Stimulated activated CD8-positive, alpha-beta memory T cell treated with anti-CD3 and anti-CD28 coated beads, Interleukin-4, amount 100 ng/mL, for 1 hour (primary cell): ENCODE measurements at places on chromosomes 4 and X.

DNA sequence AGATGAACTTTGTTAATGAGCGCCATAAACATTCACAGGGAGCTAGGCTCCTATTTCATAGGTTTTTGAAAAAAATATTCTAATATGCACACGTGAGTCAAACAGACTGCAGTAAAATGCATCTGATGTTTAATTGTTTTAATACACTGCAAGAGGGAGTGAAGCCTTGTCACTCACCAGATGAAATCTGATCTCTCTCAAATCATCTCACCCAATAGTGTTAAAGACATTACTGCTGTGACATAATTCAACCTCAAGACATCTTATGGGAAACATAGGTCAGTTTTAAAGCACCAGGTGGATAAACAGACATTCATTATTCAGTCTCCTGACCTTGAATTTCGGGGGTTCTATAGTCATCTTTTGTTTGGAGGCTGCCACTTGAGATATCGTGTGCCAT is 148.3 kb downstream of the MAML3 start:
- no peak for DNase-seq

DNA sequence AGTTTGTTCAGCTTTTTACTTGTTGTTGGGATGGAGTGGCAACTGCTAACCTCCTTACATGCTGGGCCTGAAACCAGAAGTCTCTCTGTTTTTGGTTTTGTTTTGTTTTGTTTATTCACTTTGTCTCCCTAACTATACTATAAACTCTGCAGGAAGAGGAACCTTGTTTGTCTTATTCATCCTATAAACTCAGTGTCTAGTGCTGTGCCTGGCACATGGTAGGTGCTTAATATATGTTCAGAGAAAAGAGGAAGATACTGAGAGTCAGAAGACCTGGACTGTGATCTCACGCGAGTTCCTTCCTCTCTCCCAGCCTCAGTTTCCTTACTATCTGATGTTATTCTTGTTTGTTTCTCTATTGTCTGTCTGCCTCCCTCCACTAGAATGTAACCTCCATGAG is 71.3 kb downstream of the PRPS1 start:
- DNase-seq, result no peak

DNA sequence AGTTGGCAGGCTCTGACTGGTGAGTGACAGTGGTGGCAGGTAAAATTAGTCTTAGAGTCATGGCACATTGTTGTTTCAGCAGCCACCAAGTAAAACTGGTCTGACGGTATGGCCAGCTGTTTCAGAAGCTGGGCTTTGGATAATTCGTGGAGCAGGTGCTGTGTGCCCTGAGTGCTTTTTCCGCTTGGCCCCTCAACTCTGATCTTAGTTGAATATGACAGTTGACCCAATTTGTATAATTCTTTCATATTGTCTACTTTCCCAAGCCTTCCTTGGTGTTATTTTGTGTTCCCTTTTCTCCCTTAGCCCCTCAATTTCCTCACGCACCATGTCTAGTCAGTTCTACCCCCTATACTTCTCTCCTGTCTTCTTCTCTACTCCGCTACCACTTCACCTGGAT is 32.0 kb downstream of the CDS1 start:
- no peak for DNase-seq

DNA sequence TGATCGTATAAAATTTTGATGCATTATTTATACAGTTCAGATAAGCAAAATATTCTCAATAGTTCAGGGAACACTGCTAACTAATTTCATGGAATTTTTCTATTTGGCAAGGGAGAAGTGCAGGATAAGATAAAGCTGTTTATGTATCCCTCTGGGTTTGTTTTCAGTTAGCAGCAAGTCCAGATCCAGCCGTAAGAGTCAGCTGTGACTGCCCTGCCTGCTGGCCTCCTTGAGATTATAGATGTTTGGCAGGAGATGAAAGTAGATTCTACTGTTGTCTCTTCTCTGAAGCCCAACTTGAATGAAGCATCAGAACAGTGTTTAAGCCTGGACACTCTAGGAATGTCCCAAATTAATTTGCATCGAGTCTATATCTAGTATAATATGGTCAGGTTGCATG is 29.5 kb downstream of the ANTXR2 start:
- no peak for DNase-seq

GRCh38 chrX:103399744-103400143 is 23.4 kb downstream of the BEX3 start:
- DNase-seq, result no peak

- no peak for DNase-seq
Measured at GRCh38 chr4:3673176-3673575, 93.0 kb upstream of the ADRA2C start.

- no peak for DNase-seq
Measured at GRCh38 chr4:5572114-5572513, 136.2 kb downstream of the EVC2 start.

GRCh38 chr4:109067508-109068235 is 234.8 kb downstream of the COL25A1 start:
- DNase-seq, result no peak

GRCh38 chr4:52957835-52958631 is 95.9 kb downstream of the RASL11B start:
- no peak for DNase-seq

GRCh38 chr4:105970371-105970770 is 75.1 kb downstream of the NPNT start:
- DNase-seq, result no peak

- no peak for DNase-seq
Measured at GRCh38 chr4:78414116-78414515, 137.5 kb upstream of the ANXA3 start.

DNA sequence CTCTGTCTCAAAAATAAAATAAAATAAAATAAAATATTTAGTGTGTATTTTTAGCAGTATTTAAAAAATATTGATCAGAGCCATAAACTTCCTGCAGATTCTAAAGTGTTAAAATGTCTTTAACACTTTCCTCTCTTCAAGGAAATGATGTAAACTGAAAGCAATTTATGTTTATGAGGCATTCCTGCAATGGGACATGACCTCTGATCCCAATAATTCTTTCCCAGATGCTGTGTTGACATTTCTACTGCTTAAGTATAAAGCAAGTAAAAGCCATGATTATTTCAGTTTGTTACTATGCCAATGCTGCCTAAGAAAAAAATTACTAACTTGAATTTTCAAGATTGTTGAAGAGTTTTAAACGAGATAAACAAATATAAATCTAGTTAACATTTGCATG is 29.0 kb downstream of the COQ2 start:
- DNase-seq, result no peak

DNA sequence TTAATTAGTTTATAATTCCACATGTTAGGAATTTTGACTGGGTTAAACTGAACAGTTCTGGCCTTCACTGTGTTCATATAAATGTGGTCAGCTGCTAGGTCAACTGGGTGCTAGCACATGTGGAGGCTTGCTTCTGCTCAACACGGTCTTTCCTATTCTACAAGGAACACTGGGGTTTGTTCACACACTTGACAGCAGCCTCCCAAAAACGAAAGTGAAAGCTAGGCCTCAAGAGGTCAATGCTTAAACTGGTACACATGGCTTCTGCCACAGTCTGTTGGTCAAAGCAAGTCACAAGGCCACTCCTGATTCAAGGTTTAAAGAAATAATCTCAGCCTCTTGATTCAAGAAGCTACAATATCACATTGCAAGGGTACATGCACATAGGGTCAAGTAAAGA is 126.5 kb downstream of the QDPR start:
- DNase-seq, result no peak

GRCh38 chrX:148381603-148382002 is 118.8 kb upstream of the AFF2 start:
- no peak for DNase-seq

GRCh38 chrX:11996810-11997209 is 141.5 kb upstream of the FRMPD4 start:
- no peak for DNase-seq

DNA sequence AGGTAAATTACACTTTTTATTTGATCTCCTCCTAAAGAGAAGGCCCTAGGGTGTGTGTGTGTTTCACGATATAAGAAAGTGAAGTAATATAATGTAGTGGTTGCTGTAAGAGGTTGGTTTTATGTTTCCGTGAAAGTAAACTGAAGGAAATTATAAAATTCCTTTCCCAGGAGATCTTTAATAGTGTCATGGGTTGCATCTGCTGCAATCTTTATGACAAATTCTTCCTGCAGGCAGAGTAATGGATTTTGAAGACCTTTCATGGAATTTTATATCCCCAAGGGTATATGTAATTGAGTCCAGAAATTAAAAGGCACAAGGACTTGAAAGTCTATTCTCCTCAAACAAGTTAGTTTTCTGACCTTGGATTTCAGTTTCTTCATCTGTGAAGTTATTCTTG is 538.6 kb downstream of the ANKRD50 start:
- DNase-seq, result no peak

- no peak for DNase-seq
Measured at GRCh38 chr4:98560321-98560720, 98.1 kb downstream of the TSPAN5 start.

DNA sequence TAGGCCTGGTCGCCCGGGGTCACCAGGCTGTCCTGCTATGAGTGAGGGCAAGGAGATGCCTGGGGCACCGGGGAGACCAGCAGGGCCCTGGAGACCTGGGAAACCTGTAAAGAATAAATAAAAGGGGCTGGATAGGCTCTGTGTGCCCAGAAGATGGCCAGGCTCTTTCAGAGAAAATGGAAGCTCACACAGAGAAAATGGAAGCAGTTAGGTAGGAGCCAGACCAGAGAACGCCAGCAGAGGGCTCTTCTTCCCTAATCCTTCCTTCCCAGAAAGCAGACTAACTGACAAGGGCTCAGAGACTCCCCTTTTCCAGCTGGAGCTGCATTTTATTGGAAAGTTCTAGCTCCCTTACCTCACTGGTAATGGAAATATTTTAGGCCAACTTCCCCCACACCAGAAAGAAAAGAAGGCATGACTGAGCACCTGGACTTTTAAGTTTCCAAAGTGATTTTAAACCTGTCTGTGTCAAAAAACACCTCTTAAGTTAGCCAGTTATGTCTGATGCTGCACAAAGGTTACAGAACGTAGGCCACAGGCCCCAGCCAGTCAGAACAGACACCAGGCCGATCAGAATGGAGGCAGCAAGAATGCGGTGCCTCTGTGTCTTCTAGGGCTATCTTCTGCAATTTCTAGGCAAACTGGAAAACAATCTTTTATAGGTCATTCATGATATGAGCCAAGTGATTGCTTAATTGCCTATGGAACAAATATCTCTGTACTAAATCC is 74.0 kb downstream of the ATG4A start:
- DNase-seq, result no peak

GRCh38 chrX:77502951-77503525 is 55.8 kb downstream of the FGF16 start:
- no peak for DNase-seq

DNA sequence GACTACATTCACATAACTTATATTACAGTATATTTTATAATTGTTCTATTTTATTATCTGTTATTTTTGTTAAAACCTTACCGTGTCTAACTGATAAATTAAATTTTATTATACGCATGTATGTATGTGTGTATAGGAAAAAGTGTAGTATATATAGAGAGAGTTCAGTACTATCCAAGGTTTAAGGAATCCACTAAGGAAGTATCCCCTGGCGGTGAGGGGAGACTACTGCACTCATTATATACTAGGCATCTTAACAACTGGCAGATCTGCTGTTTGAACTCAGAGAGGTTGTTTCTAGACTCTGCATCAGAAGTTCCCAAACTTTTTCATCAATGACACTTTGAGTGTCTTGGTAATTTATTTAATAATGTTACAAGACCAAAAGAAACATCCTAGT is 70.9 kb downstream of the NDST4 start:
- no peak for DNase-seq

DNA sequence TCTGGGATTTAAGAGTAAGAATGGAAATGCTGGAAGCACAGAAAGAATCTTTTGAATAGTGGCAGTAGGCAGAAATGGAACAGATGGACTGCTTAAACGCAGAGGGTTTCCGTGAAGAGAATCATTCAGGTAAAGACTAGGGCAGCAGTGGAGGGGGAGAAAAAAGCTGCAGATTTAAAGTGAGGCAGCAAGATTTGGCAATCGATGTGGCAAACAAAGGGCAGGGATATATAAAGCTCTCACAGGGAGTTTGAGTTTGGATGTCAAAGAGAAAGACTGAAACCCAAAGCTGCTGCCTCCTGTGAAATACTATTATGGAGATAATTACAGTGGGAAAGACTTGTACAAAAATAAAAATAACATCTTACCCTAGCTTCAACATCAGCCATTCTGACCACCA is 384.0 kb downstream of the CENPC start:
- no peak for DNase-seq

GRCh38 chr4:145388043-145388442 is 93.6 kb upstream of the SMAD1 start:
- no peak for DNase-seq

GRCh38 chrX:70825366-70825765 is 83.1 kb downstream of the TEX11 start:
- no peak for DNase-seq

GRCh38 chr4:7210824-7211223 is 18.5 kb downstream of the SORCS2 start:
- no peak for DNase-seq

DNA sequence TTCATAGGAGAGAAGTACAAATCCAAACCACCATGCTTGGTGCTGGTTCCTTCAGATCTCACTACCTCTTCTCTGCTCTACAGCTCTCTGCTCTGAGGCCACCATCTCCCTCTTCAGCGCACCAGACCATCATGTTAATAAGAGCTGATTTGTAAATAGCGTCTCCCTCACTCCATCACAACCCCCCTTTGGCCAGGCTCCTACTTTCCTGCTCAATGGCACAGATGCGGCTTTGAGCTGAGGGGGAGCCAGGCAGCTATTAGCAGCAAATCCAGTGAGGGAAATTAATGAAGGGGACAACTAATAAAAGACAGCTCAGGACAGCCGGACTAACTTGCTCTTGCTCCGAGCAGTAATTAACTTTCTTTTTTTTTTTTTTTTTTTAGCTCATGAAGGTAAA is 13.1 kb downstream of the NEUROG2 start:
- no peak for DNase-seq

GRCh38 chr4:80610845-80611677 is 275.5 kb downstream of the CFAP299 start:
- no peak for DNase-seq

- no peak for DNase-seq
Measured at GRCh38 chrX:2336181-2336580, 164.6 kb downstream of the DHRSX start.

DNA sequence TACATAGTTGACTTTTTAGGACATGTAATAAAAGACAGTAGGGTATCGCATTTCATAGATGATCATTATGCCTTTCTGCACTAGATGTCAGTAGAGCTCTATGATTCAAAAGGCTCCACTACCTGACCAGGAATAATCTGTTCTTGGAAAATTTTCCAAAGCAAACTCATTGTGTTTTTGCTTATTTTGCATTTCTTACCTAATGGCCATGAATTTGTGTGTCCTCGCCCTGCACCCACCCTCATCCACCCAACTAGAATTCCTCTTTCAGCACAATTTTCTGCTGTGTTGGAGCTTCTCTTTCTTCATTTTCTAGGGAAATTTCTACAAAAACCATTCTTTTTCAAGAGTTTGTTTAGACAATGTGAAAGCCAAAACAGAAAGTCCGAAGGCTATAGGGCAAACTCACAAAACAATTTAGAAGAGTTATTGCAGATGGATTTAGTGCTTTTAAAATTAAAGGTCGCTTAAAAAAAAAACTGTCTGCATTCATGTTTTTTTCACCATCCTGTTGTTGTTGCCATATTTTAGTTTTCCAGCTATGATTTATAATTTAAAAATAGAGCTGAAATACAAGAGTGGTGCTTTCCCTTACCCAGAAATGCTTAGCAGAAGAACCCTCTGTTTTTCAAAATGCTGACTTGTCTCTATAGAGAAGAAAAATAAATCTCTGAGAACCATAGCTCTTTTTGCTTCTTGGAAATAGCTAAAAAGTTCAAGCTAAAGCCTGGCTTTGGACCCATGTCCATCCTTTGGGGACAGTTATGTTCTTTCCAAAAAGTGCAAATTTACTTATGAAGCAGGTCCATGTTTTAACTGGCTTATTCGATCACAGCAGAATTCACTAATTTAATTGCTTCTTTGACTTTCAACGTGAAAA is 183.7 kb downstream of the SPATA18 start:
- DNase-seq, result no peak
